ENCODE measurements at places on chromosomes 1 and 21.
A peak's percentile ranks its signal among the peaks of the same experiment; 100 is the strongest.

GRCh38 chr1:213657013-213657412 is 330.8 kb upstream of the PROX1 start:
- no peak for DNase-seq

DNA sequence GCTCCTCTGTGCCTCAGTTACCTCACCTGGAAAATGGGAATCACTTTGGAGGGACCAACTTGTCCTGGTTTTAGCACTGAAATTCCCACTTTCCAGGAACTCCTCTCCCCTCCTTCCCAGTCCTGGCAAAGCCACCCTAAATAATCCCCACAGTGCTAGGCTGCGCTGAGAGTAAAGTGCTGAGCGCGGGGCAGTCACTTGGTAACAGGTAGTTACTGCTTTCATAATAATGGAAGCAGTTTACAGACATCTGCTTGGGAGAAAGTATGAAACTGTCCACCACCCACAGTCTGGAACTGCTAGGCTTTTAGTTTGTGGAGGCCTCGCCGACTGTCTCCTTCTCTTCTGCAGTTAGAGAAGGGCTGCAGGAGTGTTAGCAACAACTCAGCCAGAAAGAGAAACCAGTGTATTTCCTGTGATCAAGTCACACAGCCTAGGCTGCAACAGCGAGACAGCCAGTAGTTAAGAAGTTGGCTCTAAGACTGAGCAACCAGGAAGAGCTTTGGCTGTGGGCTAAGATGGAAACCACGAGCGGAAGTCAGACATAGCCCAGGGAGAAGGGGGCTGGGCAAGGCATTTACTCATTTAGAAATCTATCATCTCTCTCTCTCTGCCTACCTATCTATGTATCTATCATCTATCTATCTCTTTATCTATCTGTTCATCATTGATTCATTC is 30.8 kb upstream of the ABCG1 start:
- DNase-seq, result no peak

GRCh38 chr1:228410015-228410414 is 3.4 kb upstream of the TRIM11 start:
- DNase-seq, result no peak

GRCh38 chr1:17545356-17545755 is 5.9 kb downstream of the ARHGEF10L start:
- no peak for DNase-seq

- DNase-seq, result no peak
Observed at GRCh38 chr1:59361766-59362165, 64.9 kb downstream of the FGGY start.

- no peak for DNase-seq
Observed at GRCh38 chr1:4796161-4797015, 142.0 kb downstream of the AJAP1 start.

DNA sequence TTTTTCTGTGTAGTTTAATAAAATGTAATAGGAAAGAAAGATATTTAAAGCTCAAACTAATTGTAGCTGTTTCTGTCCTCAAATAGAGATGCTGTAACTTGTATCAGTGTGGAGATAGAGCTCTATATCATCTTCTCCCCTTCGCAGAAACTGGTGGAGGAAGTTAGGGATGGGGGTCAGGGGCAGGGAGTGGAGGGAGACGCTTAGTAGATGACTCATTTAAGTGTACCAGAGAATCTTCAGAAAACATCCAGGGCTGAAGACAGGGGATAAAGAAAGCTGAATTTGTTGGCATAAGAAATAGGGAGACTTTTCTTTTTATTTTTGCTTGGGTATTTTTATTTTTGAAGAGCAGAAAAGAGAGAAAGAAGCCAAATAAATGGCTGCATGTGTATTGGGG is 282.6 kb upstream of the DPYD start:
- no peak for DNase-seq

- peak; percentile 90 for DNase-seq
Observed at GRCh38 chr1:94000510-94001282, 91.5 kb upstream of the GCLM start.

DNA sequence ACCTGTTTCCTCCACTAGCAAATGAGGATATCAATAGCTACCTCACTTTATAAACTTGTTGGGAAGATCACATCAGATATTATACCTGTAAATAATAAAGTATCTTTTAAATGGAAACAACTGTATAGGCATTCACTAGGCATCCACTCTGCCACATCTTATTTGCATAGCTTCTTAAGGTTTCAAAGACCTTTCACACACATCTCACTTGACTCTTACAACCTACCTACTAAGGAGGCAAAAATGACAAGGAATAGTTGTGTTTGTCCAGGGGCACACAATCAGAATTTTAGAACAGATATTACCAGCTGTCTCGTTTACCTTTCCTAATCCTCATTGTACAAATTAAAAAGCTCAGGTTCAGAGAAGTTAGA is 51.5 kb downstream of the VANGL2 start:
- DNase-seq, result no peak
